ENCODE measurements at places on chromosomes 12 and 14. TPM values are rescaled to one million over a fixed set of nuclear protein-coding genes. Genes with fewer than 3 reads are reported as not detected.

Gene HELB
- total RNA-seq, result 7.3 TPM

DNA sequence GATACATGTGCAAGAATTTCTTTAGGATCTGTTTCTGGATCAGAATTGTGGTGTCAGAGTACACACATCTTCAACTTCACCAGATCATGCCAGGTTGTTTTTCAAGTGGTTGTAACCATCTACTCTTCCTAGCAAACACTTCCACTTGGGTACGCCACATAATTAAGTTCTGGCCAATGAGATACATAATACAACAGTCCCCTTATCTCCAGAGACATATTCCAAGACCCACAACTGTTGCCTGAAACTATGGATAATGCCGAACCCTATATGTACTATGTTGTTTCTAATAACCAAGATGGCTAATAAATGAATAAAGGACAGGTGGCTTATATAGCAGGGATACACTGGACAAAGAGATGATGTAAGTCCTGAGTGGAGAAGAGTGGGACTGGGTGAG is 2.5 kb upstream of the CHPT1 start:
- DNase-seq, result no peak

Gene CD163L1
- 7.0 TPM for total RNA-seq

DNA sequence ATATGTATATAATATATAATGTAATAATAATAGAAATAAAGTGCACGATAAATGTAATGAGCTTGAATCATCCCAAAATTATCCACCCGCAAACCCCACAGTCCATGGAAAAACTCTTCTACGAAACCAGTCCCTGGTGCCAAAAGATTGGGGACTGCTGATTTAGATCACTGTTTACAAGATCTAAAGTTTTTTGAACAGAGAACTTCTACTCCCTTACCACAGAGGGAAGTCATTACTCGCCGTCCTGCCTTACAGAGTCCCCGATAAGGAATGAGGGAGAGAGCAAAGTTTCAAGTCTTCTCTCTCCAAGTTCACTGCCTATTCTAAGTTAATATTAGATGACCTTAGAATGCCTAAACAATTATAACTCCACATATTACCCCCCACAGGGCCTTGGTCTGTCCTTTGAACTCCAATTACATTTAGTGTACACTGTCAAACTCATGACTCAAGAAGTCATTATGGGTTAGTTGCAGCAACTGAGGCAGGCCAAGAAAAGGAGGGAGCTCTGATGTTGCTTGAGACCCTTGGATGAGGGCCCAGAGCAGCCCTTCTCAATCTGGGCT is 21.8 kb upstream of the DHRS4 start:
- DNase-seq, result no peak

GRCh38 chr12:5170844-5171243 is 127.2 kb downstream of the KCNA5 start:
- DNase-seq, result peak; percentile 32

GRCh38 chr12:111840807-111841206 is 1.2 kb upstream of the MAPKAPK5 start:
- DNase-seq, result no peak
